Urinary bladder (tissue), 4 donors: ENCODE measurements at places on chromosomes 16 and 17. TPM values are rescaled to one million over a fixed set of nuclear protein-coding genes. Genes with fewer than 3 reads are reported as not detected.

The ACSM5 gene
- polyA plus RNA-seq: 3.0 TPM

GRCh38 chr17:82072827-82073226 lies 7.2 kb upstream of the DUS1L start:
- no peak for DNase-seq

GRCh38 chr17:39364236-39365025 lies 37.0 kb downstream of the FBXL20 start:
- no peak for DNase-seq

DNA sequence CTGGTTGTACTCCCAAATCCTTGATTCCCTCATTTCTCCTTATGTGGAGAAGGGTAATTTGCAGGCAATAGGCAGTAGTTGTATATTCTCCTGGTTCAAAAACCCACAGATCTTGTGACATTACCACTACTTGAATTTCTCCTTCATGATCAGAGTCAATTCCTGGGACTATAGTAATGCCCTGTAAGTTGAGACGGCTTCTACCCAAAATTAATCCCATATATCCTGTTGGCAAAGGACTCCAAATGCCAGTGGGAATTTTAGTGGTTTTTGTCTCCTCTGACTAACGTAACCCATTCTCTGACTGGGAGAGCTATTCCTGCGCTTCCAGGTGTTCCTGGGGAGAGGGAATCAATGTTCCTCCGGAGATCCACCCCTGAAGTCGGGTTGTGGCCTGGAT lies 11.6 kb upstream of the ZNF689 start:
- DNase-seq: no peak

- DNase-seq: no peak
Observed at GRCh38 chr16:22692916-22693637, 120.9 kb upstream of the HS3ST2 start.

DNA sequence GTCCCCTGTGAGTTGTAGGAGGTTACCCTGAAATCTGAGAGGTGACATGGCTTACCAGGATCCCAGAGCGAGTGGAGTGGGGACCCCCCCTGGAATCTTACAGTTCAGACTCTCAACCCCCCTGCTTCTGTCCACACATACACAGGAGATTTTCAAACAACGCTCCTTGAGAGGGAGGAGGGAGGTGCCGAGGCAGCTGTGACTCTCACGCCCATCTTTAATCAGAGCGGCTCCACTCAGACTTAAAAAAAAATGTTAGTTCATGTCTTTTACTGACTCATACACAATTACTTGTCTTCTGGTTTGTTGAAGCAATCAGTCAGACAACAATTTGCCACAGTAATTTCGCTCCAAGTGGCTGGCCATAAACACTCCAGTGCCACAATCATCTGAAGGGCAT lies 15.4 kb upstream of the TMEM220 start:
- no peak for DNase-seq
